Stimulated activated CD8-positive, alpha-beta memory T cell treated with anti-CD3 and anti-CD28 coated beads, Interleukin-4, amount 100 ng/mL, for 4 hours (primary cell): ENCODE measurements at places on chromosomes 16 and 17.

- DNase-seq = no peak
These were observed 375.3 kb upstream of the CDH5 start for GRCh38 chr16:65991149-65991701.

- no peak for DNase-seq
These were observed 41.4 kb downstream of the SF3B3 start for GRCh38 chr16:70565053-70565452.

- DNase-seq = no peak
These were observed 188.2 kb downstream of the FTO start for GRCh38 chr16:53892155-53892554.

DNA sequence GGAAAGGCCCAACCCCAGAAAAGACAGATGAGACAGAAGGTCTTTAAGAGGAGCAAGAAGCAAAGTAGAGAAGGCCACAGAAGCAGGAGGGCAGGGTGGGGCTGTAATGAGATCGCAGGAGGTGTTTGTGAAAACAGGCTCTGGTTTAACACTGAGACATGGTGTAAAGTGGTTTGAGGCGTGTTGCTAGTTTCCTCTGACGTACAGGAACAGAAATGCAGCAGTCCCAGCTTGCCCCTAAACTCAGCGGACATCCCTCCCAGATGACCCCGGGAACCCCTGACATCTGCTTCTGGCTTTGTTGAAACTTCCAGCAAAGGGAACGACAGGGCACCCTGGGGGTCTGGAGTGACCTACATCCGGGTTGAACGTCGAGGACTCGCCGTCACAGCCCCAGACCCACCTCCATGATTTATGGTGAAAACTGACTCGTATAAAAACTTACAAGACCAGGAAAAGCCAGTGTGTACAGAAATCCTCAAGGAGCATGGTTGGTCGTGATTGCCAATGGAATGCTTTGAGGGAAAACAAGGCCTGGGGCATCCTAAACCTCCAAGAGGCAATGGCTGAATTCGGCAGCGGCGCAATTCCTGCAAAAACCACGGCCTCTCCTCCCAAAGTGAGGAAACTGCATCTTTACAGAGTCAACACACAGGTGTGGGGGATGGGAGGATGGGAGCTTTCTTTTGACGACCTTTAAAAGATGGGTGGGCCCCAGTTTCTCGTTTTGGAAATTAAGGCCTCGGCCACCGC, 25.8 kb downstream of the LITAF start:
- DNase-seq = peak; percentile 46
